EL (cell line): ENCODE measurements at places on chromosomes 1 and 21.

- DNase-seq, result no peak
Measured at GRCh38 chr1:157819896-157820295, at the start of gene FCRL1. TSS of gene FCRL1 (minus strand) at chr1:157820120. CDS start at chr1:157820037, 83 bp downstream.

GRCh38 chr1:175628548-175629317, 114.7 kb downstream of the TNR start:
- DNase-seq, result no peak

GRCh38 chr1:215273838-215274516, 191.4 kb downstream of the KCNK2 start:
- DNase-seq, result peak; percentile 85

DNA sequence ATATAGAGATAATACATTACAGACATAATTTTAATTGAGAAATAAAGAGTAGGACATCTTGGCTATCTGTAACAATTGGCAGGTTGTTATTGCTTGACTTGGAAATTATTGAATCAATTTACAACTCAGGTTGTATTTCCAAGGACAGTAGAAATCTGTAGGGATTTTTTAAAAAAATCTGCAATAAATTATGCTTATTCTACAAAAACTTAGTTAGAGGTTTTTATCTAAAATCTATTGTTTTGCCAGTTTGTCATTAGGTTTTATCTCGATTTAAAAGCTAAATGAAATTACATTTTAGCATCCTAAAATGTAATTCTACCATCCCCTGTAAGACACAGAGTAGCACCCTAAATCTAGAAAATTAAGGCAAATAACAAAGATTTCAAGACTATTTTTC, 408.8 kb downstream of the COL11A1 start:
- no peak for DNase-seq

- peak; percentile 29 for DNase-seq
Measured at GRCh38 chr1:36083635-36084496, at the start of gene TEKT2. TSS of gene TEKT2 (plus strand) at chr1:36084094. CDS start at chr1:36084922, 828 bp downstream.

DNA sequence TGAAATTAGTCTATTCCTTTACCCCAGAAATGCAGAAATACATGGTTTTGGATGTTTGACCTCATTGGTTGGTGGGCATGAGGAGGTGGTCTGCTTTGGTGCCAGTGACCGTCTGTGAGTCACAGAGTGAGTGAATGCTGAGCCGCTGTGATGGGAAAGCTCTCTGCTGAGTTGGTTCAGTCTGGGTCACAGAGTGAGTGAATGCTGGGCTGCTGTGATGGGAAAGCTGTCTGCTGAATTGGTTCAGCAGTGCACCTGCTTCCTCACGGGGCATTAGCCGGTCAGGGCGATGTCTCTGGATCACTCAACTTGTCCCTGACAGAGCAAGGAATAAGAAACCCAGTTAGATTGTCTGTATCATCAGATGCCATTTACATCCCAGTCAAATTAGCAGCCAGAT, 40.8 kb downstream of the ADARB1 start:
- no peak for DNase-seq

DNA sequence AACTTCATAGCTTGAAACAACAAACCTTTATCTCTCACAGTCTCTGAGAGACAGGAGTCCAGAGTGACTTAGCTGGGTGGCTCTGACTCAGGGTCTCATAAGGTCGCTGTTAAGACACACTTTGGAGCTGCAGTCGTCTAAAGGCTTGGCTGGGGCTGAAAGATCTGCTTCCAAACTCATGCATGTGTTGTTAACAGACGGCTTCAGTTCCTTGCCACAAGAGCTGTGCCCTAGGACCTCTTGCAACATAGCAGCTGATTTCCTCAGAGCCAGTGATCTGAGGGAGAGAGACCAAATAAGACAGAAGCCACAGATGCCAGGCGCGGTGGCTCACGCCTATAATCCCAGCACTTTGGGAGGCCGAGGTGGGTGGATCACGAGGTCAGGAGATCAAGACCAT, 176.8 kb downstream of the DISC1 start:
- DNase-seq, result peak; percentile 19

GRCh38 chr1:28537457-28538199, 15.3 kb upstream of the TRNAU1AP start:
- DNase-seq, result no peak

DNA sequence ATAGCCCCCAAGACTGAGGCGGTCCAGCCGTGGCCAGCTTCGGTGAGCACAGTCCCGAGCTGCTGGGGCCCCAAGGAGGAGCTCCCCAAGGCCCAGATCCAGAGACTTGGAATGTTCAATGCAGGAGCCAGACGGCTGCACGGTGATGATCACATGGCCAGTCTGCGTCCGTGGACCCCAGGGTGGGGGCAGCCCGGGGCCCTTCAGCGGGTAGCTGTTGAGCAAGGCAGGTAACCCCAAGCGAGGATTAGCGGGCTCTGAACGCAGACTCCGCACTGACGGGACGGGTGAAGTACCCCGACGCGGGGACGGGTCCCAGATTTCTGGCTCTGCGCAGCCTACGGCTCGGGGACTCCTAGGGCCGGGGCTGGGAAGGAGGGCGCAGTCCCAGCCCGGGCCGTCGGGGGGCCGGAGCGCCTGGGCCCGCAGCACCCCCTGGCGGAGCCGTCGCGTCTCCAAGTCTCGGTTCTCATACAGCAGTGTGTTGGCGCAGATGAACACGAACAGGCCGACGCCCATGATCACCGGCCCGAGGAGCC, 2.7 kb downstream of the TMEM200B start:
- peak; percentile 45 for DNase-seq

DNA sequence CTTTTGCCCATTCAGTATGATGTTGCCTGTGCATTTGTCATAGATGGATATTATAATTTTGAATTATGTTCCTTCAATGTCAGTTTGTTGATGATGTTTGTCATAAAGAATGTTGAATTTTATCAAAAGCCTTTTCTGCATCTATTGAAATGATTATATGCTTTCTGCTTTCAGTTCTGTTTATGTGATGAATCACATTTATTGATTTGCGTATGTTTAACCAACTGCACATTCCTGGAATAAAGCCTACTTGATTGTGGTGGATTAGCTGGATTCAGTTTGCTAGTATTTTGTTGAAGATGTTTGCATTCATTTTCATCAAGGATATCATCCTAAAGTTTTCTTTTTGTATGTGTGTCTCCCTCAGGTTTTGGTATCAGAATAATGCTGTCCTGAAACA, 5.7 kb upstream of the OR2M4 start:
- DNase-seq, result no peak

DNA sequence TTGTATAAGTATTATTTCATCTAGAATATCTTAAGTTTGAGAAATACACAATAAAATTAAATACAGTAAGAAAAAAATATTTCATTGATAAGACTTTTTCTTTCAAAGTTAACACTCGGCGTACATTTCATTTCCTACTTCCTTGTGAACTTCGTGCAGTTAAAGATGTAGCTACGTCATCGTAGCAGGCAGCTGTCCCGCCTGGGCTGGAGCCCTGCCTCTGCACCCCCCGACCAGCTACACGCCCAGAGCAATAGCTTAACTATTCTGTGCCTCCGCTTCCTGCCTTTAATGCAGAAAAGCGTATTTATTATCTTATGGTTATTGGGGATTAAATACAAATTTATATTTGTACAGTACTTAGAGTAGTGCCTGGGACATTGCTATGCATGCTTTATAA, 53.5 kb downstream of the CLSTN1 start:
- no peak for DNase-seq

- no peak for DNase-seq
Measured at GRCh38 chr1:77349275-77349674, 67.5 kb downstream of the AK5 start.

GRCh38 chr1:47944561-47944960, 52.6 kb downstream of the TRABD2B start:
- no peak for DNase-seq

GRCh38 chr1:53122201-53122885, 20.1 kb downstream of the SLC1A7 start:
- no peak for DNase-seq

DNA sequence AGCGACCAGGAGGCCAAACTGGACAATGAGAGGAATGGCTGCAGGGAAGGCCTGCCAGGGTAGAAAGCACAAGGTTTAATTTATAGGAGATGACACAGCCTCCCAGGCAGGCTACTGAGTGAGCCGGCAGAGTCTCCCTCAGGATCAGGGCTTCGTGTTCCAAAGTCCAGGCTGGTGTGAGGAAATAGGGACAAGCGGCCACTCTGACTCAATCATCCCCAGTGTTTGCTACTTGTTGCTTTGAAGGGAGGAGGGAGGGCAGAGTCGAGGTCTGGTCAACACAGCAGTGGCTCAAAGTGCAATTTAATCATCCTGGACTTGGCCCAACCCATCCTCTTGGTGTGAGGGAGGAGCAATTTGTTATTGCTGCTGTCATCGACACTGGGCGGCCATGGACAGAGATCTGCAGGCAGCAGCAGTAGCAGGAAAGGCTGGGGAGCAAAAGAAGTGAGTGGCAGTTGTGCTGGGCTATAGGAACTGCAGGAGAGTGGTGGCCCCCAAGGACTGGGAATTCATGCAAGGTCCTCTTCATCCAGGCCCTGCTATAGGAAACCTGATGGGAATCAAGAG, 27.5 kb downstream of the TBX15 start:
- peak; percentile 94 for DNase-seq

DNA sequence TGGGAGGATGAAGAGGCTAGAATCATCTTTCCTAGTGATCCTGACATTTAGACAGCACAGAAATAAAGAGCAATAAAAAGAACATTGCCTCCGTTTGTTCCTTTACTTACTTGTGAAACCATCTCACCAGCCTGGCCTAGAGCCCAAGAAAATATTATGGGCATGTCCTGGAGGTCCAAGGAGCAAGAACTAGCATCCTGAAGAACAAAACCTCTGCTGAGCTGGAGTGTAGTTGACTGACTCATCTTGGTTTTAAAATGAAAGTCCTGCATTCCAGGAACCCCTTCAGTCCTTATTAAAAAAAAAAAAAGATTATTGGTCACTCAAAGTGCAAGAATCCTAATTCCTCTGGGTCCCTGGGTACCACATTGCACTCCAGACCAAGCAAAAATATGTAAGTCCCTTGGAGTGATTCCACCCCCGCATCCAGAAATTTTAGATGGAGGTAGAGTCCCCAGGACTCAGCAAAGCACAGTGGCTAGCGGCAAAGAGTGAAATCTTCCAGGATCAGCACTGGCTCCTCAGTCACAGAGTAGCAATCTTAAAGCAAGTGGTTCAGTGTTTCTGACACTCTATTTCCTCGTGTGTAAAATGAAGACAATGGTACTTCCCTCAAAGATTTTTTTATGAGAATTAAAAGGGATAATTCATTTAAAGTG, 7.0 kb downstream of the SMCP start:
- peak; percentile 87 for DNase-seq

DNA sequence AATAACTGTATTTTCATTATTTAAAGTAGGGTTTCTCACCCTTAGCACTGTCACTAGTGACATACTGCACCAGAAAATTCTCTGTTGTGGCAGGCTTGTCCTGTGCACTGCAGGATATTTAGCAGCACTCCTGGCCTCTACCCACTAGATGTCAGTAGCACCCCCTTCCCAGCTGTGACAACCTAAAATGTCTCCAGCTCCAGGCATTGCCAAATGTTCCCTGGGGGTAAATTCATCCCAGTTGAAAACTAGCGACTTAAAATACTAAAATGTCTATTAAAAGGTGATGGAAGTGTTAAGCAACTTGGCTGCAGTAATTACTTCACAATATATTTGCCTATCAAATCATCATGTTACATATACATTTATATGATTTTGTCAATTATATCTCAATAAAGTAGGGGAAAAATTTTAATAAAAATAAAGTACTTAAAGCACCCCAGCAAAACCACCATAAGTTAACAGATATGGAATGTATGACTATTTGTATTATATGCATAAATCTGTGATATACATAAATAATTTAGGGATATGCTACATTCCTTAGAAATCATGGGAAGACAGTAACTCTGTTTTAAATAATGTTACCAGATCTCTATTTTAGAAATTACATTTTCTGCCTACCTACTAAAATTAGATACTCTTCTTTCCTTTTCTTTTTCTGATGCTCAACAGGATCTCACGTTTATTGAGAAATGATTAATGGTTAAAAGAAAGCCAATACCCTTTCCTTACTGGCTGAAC, 74.6 kb downstream of the ARID4B start:
- DNase-seq, result peak; percentile 82

DNA sequence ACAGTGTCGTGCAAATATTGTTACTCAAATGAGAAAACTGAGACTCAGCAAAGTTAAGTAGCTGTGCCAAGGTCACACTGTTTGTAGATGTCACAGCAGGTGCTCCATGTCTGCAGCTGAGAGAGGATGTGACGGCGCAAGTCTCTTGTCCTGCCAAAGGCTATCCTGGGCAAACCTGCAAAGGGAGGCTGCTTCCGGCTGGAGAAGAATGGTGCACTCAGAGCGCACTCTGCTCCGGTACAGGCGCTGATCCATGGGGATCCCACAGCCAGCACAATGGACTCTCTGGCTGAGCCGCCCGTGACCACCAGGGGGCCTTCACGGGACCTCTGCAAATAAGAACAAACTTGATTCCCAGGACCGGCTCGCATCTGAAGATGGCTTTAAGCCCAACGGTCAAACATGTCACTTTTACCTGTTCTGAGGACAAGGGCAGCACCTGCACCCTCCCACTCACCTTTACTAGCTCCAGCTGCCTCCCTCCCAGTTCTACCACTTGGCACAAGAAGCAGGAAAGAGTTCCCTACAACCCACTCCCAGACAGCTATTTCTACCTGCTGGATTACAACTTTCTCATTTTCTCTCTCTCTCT, 21.9 kb downstream of the RD3 start:
- DNase-seq, result peak; percentile 68

- DNase-seq, result no peak
Measured at GRCh38 chr21:31299291-31300147, 44.5 kb downstream of the TIAM1 start.
